ENCODE measurements at places on chromosomes 6 and 20.

- DNase-seq, result no peak
Measured at GRCh38 chr6:5763871-5764270, 242.9 kb downstream of the NRN1 start.

DNA sequence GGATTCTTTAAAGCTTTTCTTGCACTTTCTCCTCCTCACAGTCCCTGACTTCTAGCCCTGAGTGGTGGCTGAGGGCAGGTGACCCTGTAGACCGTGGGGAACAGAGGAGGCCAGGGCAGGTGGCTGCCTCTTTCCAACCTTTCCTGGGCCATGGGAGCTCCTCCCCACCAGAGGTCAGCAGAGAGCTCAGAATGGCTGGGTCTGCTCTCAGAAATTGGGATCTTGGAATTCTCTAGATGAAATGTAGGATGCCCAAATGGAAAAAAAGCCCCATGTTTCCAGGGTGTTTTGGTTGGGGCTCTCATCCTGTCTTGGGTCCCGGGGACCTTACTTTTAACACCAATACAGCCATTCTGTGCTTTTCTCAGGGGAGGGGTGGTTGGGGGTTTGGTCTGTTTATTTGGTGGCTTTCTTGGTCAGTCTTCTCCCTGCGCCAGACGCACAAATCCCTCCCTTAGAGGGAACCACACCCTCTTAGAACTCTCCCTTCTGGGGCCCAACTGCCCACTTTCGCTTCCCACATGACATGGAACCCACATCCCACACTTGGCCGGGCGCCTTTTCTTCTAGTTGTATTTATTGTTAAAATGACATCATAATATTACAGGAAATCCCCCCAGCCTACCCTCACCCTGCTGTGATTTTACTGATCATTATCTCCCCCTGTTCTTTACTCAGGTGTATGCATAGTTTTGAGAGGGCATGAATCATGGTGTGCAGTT is 17.9 kb downstream of the GNAS start:
- peak; percentile 33 for DNase-seq

DNA sequence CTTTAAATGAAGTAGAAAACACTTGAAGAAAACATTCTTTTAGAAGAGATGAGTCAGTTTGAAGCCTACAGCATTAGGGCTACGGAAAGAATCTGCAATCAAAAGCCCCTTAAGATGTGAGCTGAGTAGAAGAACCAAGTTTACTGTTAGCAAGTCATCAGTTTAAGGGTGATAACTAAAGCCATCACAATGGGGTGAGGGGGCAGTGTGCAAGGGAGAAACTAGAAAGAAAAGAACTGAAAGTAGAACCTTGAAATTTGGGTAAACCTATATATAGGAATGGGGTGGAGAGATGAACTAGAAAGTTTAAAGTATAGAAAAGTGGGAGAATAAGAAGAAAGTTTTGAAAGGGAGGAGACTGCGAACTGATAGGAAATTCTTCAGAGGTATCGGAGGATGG is 212.9 kb downstream of the COL19A1 start:
- no peak for DNase-seq

DNA sequence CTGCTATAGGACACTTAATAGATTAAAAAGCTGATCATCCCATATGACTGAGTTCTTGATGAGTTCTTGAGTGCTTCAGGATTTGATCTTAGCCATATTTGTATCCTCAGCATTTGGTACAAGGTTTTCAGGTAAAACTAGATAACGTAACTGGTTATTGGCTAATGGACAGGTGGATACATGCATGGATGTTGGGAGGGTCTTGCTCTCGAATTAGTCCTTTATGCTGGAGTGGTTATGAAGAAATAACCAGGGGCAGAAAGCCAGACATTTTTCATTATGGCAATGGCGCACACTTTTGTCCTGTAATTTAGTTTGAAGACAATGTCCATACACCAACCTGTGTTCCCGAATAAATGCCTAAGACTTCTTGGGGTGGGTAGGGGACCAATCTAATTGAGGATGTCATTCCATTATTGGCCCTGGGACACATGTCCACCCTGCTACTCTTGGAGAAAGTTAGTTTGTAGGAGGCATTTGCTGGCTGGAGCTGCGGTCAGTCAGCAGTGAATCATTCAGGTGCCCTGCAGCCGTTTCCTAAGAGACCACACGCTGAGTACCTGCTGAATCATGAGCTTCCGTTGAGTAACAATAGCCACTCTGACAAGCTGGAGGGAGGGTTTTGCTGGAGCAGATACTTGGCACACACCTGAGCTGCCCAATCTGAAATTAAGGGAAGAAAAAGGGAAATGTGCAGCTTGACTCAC is 194.4 kb downstream of the FOXA2 start:
- no peak for DNase-seq

DNA sequence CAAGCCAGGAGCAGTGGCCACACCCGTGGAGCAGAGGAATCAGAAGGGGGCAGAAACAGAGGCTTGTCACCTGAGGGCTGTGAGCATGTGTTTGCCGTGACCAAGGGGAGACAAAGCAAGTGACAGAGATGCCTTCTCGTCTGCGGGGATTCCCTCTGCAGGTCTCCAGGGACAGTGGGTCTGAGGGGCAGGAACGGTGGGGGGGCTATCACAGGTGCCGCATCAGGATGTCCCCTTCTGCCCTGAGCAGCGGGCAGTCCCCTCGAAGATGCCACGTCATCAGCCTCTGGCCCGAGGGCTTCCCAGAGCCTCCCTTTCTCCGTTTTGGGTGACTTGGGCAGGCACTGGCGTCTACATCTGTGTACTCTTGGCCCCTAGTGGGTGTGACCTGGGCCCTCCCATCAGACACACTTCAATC is 338.7 kb downstream of the PREX1 start:
- DNase-seq, result no peak

GRCh38 chr20:50659975-50660670 is 31.2 kb downstream of the RIPOR3 start:
- no peak for DNase-seq

DNA sequence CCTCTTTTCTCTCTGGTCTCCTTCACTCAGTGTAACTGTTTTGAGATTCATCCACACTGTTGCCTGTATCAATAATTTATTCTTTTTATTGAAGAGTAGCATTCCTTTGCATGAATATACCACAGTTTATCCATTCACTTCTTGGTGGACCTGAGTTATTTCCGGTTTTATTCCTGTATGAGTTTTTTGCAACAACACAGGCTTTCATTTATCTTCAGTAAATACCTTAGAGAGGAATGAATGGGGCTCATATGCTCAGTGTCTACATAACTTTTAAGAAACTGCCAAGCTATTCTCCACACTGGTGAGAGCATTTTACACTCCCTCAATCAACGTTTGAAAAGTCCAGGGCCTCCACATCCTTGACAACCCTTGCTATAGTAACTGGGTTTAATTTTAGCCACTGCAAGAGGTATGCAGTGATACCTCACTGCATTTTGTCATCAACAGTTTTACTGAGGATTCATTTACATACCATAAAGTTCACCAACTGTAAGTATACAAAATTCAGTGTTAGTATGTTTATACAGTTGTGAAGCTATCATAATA is 154.6 kb downstream of the PDE10A start:
- no peak for DNase-seq

- DNase-seq, result no peak
Measured at GRCh38 chr20:5569021-5569420, 181.2 kb upstream of the SHLD1 start.

- no peak for DNase-seq
Measured at GRCh38 chr6:157587127-157587926, 206.3 kb downstream of the ZDHHC14 start.

DNA sequence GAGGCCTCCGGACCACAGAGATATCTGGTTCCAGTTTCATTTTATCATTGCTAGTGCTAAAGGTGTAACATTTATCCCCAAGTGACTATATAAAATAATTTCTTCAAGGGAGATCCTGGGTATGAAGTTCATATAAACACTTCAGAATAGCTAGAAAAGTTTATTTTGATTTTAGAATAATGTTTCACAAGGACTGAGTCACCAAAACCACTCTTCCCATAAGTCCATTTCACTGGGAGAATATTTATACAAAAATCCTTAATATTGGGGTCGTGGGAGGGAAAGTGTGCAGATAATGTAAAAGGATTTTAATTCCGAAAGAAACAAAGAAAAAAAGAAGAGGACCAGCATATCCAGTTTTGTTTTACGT is 128.1 kb downstream of the ISM1 start:
- no peak for DNase-seq

DNA sequence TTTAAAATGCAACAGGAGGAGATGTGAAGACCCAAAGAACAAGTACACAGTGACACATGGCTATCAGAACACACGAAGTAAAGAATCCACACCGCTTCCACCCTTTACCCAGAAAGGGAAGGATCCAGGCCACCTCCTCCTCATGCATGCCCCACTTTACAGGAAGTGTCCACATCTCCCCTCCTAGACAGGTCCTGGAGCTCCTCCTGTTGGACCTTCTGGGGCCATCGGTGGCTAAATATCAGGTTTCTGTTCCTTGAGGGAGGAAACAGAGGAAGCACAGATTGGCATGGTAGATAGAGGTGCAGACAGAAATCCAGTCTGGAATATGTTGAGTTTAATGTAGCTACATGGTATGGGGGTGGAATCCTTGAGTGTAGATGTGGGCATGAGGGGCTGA is 10.9 kb downstream of the NINL start:
- DNase-seq, result no peak

- no peak for DNase-seq
Measured at GRCh38 chr6:56946368-56946767, 8.5 kb upstream of the BEND6 start.

- no peak for DNase-seq
Measured at GRCh38 chr6:80642452-80642851, 536.0 kb downstream of the BCKDHB start.

GRCh38 chr6:53641348-53641747 is 24.2 kb downstream of the KLHL31 start:
- DNase-seq, result no peak

GRCh38 chr6:158839796-158840195 is 20.6 kb upstream of the EZR start:
- no peak for DNase-seq

DNA sequence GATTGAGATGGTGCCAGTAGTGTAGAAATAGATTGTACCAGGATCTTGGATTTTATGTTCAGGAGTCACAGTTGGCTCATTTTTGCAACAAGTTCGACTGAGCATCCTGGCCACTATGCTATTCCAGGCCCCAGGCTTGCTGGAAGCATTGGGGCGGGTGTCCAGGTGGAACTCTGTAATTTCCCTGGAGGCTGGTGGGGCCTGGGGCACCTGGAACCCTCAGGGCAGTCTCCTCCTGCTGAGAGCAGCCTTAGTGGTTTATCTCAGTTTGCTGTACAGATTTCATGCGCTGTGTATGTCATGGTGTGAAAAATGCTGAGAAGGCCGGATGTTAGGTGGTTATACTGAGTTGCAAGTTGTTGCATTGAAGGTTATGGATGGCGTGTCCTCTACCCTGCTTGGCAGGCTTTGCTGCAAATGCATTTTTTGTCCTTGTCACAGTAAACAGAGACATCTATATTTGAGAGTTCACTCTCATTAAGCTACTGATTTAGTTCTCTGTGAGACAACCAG is 135.1 kb upstream of the MYLIP start:
- no peak for DNase-seq

- no peak for DNase-seq
Measured at GRCh38 chr6:14644381-14644780, 526.8 kb downstream of the CD83 start.

GRCh38 chr6:46310196-46310595 is 139.4 kb upstream of the ENPP5 start:
- DNase-seq, result no peak

DNA sequence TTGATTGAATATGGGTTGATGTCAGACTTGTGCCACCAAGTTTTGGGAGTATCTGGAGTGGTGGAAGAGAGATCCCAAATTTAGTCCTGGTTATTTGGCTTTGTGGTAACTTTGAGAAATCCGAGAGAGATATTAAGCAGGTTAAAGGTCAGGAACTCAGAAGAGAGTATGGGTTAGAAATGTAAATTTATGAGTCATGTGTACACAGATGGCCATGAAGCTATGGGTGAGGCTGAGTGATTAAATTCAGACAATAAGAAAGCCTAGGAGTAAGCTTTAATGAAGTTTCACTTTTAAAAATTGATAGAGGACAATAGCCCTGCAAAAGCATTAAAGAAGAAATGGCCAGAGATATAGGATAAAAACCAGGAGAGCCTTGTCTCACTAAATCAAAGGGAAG is 14.3 kb downstream of the RIMS1 start:
- no peak for DNase-seq

DNA sequence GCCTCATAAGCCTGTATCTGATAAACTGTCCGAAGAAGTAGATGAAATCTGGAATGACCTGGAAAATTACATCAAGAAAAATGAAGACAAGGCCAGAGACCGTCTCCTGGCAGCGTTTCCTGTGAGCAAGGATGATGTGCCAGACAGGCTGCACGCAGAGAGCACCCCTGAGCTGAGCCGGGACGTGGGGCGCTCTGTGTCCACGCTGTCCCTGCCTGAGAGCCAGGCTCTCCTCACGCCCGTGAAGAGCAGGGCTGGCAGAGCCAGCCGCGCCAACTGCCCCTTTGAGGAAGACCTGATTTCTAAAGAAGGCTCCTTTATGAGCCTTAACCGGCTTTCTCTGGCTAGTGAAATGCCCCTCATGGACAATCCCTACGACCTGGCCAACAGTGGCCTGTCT is 33.9 kb upstream of the MTHFD1L start:
- no peak for DNase-seq

DNA sequence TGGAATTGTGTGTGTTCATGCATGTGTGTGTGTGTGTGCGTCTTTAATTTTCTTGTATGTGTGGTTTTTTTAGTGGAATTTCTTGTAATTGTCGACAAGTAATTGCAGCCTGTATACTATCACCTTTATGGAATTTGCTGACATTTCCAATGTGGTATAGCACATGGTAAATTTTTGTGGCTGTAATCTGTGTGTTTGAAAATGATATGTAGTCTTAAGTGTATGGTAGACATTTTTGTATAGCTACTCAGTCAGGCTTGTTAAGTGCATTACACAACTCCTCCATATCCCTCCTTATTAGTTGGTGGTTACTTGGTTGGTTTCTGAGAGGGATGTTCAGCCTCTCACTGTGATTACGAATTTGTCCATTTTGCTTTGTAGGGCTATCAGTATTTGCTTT is 384.5 kb upstream of the HSF2 start:
- no peak for DNase-seq

DNA sequence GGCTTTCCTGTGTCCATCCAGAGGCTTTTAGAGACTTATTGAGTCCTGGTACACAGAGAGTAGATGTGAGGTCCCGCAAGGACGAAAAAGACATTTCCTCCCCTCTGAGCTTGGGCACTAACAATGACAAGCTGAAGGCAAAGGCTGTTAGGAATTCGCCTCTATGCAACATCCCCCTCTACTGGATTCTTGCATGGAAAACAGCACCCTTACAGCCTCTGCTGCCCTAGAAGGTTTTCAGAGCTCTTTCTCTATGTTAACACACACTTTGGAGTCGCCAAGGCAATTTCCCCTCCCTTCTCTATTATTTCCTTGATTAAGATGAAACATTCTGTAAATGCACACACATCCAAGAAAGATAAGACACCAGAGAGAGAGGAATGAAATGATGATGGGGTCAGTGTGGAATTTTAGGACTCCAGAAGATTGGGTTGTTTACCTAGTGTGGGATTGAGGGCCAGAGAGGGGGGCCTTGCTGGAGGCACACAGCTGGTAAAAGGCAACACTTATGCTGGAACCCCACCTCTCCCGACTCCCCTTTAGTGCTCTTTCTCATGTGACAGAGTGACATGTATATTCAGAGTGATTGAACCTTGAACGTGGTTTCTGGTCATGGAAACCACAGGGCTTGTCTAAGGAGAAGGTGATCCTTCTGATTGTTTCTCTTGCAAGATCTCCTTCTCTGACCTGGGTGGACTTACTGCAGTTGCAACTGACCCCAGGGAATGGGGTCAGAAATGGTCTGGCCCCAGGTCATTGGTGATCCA is 300.7 kb downstream of the CLIC5 start:
- peak; percentile 9 for DNase-seq
